CD14-positive monocyte (primary cell): ENCODE measurements at places on chromosomes 6 and 20. TPM values are rescaled to one million over a fixed set of nuclear protein-coding genes. Genes with fewer than 3 reads are reported as not detected.

Gene GFOD1
- polyA plus RNA-seq = 2.4 TPM

Gene DAAM2
- not detected for polyA plus RNA-seq

Gene RBPJL
- polyA plus RNA-seq = not detected

Gene BICRAL
- 8.9 and 14.6 TPM in 2 replicates for polyA plus RNA-seq

DNA sequence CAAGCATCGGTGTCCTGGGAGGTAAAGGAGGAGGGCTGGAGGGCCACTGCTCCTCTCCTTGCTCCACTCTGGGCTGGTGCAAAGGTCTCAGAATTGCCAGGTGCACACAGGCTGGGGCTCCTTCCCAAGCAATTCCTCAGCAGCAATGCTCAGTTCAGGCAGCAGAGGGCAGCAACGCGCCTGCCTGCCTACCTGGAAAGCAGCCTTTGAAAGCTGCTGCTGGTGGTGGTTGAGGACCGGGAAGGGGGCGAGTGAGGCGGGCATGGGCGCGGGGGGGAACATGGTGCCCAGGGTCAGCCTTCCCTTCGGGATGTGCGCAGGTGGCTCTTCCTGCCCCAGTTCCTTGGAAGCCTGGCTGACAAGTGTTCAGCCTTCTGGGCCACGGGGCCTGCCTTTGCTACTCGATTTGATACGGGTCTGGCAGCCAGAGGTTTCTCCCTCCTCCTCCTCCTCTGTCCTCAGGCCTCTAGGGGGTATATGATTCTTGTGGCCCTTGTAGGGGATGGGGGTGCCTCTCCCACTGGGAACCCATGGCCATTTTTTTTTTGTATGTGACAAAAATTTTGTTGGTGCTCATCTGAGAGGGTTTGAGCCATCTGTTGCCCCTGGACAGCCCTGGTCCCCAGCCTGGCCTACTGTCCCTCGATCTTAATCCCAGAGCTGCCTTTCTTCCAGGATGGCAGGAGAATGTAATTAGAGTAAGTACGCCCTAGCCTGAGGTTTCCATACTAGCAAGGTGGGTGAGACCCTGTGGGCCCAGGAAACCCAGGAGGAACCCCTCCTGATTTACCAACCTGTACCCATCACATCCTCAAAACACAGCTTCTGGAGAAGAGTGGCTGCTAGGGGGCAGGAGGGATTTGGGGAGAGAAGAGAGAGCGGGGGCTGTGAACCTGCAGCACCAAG lies 20.1 kb downstream of the MRPS18A start:
- H3K27ac ChIP-seq = no peak overlapping the region
- peaks cover 15% of the 10 kb centered on the region for H3K36me3 ChIP-seq
- DNase-seq = peak; percentile 69
- no peak overlapping the region for H3K4me3 ChIP-seq
- H3K4me1 ChIP-seq = peaks cover 8% of the 10 kb centered on the region

GRCh38 chr6:94862112-94862511 lies 715.2 kb upstream of the MANEA start:
- no peaks in the 10 kb centered on the region for H3K4me1 ChIP-seq
- no peak overlapping the region for H3K4me3 ChIP-seq
- H3K36me3 ChIP-seq = no peaks in the 10 kb centered on the region
- no peaks in the 10 kb centered on the region for H3K27me3 ChIP-seq
- DNase-seq = no peak

- peak overlapping the region; percentile 30 for H3K4me3 ChIP-seq
- H3K4me1 ChIP-seq = peaks cover 47% of the 10 kb centered on the region
- peak overlapping the region; percentile 84 for H3K27ac ChIP-seq
- no peak for DNase-seq
Measured at GRCh38 chr6:6915813-6916547, 191.8 kb upstream of the RREB1 start.

DNA sequence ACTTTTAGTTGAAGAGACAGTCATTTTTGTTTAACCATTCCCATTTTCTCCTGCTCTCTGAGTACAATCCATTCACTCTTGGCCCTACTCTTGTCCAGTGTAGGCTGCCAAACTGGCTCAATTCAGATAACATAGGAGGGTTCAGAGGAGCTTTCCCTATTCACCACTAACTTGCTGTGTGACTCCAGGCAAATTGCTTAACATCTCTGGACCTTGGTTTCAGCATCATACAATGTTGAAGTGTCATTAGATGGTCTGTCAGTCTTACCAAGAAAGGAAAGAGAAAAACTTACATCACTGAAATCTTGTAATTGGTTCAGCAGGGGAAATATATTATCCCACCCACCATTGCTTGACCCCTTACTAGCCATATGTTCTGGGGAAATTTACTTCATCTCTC lies 171.4 kb upstream of the MCHR2 start:
- no peaks in the 10 kb centered on the region for H3K36me3 ChIP-seq
- H3K4me3 ChIP-seq = no peak overlapping the region
- no peak overlapping the region for H3K27ac ChIP-seq
- H3K27me3 ChIP-seq = no peaks in the 10 kb centered on the region
- DNase-seq = no peak

DNA sequence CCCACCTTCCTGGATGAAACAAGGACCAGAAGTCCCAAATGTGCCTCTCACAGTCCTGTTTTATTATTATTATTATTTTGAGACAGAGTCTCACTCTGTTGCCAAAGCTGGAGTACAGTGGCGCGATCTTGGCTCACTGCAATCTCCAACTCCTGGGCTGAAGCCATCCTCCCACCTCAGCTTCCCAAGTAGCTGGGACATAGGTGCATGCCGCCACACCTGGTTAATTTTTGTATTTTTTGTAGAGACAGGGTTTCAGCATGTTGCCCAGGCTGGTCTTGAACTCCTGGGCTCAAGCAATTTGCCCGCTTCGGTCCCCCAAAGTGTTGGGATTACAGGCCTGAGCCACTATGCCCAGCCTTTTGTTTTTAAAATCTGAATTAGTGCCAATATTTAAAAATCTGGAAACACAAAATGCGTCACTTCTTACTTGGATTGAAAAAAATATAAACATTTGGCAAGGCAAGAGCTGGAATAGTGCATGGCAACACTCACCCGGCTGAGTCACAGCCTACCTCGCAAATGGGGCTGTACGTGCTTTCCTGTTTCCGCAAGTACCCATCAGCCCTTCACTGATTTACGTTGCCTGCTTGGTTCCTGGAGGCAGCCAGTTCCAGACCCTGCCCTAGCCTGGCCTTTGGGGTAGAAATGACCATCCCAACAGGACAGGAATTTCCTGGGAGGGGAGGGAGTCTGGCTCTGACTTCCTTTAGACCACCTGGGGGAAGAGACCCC lies 6.3 kb downstream of the SDCBP2 start:
- no peaks in the 10 kb centered on the region for H3K27me3 ChIP-seq
- H3K27ac ChIP-seq = no peak overlapping the region
- no peak overlapping the region for H3K4me3 ChIP-seq
- H3K4me1 ChIP-seq = peaks cover 16% of the 10 kb centered on the region
- H3K36me3 ChIP-seq = no peaks in the 10 kb centered on the region

DNA sequence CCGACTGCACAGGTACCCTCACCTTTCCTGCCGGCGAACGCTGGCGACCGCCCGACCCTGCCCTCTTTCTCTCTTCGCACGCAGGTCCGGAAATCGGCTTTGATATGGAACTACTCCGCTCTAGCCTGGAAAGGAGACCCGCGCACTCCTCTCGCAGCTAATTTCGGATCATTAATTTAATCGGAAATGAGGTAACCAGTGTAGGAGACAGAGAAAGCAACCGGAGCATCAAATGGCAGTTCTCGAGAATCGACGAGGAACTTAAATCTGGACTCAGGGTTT lies 949 bp upstream of the ATXN1 start:
- H3K4me3 ChIP-seq = peak overlapping the region; percentile 98
- no peaks in the 10 kb centered on the region for H3K36me3 ChIP-seq
- H3K4me1 ChIP-seq = peaks cover 37% of the 10 kb centered on the region
- peak overlapping the region; percentile 77 for H3K27ac ChIP-seq
